ENCODE measurements at places on chromosomes 12 and 14.

DNA sequence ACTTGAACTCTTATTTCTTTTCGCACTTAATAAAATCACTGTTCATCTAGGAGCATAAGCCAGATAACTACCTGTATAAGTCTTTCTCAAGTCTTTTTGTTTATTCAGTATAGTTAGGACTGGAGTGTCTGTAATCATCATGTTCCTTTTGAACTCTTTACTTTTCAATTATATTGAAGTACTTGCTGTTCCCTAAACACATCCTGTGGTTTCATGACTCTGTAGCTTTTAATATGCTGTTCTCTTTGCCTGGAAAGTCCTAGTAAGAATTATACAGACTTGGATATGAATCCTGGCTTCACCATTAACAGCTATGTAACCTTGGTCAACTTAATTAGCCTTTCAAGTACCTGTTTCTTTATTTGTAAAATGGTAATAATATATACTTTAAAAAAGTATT, 88.2 kb downstream of the CCDC91 start:
- DNase-seq: no peak
- H3K4me3 ChIP-seq: no peak overlapping the region
- no peaks in the 10 kb centered on the region for H3K27me3 ChIP-seq
- no peak overlapping the region for H3K27ac ChIP-seq
- no peaks in the 10 kb centered on the region for H3K36me3 ChIP-seq

DNA sequence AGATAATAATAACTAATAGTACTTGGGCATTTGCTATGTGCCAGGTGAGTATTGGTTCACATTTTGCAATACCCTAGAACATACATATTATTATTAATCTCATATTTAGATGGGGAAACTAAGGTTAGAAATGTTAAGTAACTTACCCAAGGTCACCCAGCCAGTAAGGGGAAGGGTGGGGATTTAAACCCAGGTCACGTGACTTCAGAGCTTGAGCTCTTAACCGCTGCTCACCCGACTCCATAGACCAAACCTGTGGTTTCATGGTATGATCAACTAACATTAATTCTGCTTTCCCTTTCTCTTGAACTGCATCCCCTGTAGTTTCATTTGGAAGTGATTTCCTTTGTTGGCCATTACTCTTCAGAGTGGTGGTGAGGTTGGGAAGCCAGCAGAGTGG, 242.3 kb downstream of the NRXN3 start:
- H3K4me3 ChIP-seq: no peak overlapping the region
- no peak for DNase-seq
- no peaks in the 10 kb centered on the region for H3K27me3 ChIP-seq

GRCh38 chr12:108459149-108459548, 55.9 kb upstream of the FICD start:
- H3K36me3 ChIP-seq: no peaks in the 10 kb centered on the region
- H3K4me1 ChIP-seq: peaks cover 13% of the 10 kb centered on the region
- H3K27me3 ChIP-seq: no peaks in the 10 kb centered on the region
- no peak overlapping the region for H3K4me3 ChIP-seq
- H3K27ac ChIP-seq: no peak overlapping the region
- DNase-seq: no peak

- no peaks in the 10 kb centered on the region for H3K36me3 ChIP-seq
- H3K27ac ChIP-seq: no peak overlapping the region
- H3K4me3 ChIP-seq: no peak overlapping the region
- no peaks in the 10 kb centered on the region for H3K27me3 ChIP-seq
- peaks cover 13% of the 10 kb centered on the region for H3K4me1 ChIP-seq
These were observed 8.7 kb downstream of the TESPA1 start for GRCh38 chr12:54975875-54976274.

- no peaks in the 10 kb centered on the region for H3K4me1 ChIP-seq
- no peak overlapping the region for H3K27ac ChIP-seq
- H3K27me3 ChIP-seq: no peaks in the 10 kb centered on the region
- no peak overlapping the region for H3K4me3 ChIP-seq
- no peak for DNase-seq
These were observed 35.1 kb upstream of the C14orf180 start for GRCh38 chr14:104544362-104544961.

GRCh38 chr12:123877968-123878367, 94.7 kb downstream of the CCDC92 start:
- no peak for DNase-seq
- H3K27me3 ChIP-seq: no peaks in the 10 kb centered on the region
- H3K36me3 ChIP-seq: no peaks in the 10 kb centered on the region
- no peak overlapping the region for H3K4me3 ChIP-seq

GRCh38 chr12:58532855-58533608, 387.3 kb downstream of the LRIG3 start:
- H3K4me1 ChIP-seq: peaks cover 6% of the 10 kb centered on the region
- no peak overlapping the region for H3K27ac ChIP-seq
- no peaks in the 10 kb centered on the region for H3K27me3 ChIP-seq

DNA sequence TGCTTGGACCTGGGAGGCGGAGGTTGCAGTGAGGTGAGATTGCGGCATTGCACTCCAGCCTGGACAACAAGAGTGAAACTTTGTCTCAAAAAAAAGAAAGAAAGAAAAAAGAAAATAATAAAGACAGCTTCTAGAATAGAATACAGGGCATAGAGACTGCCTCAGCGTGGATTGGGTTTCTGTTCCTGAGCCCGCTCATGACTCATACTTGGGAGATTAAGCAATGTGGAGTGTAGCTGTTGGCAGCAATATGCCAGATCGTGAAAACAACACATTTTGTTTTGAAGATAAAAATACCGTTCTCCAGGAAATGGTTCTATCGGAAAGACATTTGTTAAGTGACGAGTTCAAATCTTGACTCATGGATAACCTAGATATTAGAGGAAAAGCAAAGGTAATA, 67.2 kb downstream of the GLT1D1 start:
- no peaks in the 10 kb centered on the region for H3K4me1 ChIP-seq
- no peak for DNase-seq
- H3K27me3 ChIP-seq: no peaks in the 10 kb centered on the region
- H3K4me3 ChIP-seq: no peak overlapping the region

DNA sequence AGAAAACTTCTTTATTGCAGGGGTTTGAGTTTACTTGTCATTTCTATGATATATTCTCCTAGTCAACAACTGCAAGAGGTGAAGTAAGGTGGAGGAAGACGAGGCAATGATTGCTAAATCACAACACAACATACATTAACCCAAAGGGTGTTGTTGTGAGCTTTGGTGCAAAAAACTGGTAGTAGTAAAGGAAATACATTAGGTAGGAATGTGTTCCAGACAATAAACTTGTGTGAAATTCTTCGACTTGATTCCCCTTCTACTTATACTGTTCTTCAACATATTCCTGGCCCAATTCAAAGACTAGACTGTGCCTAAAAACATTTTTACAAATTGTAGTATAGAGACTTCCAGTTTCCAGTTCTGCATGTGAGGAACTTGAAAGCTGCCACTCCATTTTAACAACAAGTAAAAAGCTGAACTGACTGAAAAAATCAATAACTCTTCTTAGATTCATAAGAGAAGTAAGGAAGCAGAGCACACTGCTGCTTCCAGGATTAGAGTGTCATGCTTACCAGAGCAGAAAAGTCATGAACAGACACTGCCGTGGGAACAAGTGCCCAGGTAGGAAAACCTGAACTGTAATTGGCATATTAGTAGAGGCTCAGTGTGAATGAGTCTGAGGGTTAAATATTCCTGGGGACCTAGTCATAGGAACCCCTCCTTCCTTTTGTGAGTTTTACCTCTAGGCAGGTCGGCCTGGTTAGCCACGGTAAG, 22.2 kb downstream of the COX8C start:
- no peaks in the 10 kb centered on the region for H3K36me3 ChIP-seq
- no peak overlapping the region for H3K4me3 ChIP-seq
- no peak for DNase-seq
- no peak overlapping the region for H3K27ac ChIP-seq
- H3K4me1 ChIP-seq: no peaks in the 10 kb centered on the region
- no peaks in the 10 kb centered on the region for H3K27me3 ChIP-seq

Measured in GM23338 (cell line).